HuH-7.5 (cell line): ENCODE measurements at places on chromosomes 5 and 9.

- no peak for DNase-seq
Observed at GRCh38 chr5:14082973-14083372, 60.2 kb upstream of the TRIO start.

DNA sequence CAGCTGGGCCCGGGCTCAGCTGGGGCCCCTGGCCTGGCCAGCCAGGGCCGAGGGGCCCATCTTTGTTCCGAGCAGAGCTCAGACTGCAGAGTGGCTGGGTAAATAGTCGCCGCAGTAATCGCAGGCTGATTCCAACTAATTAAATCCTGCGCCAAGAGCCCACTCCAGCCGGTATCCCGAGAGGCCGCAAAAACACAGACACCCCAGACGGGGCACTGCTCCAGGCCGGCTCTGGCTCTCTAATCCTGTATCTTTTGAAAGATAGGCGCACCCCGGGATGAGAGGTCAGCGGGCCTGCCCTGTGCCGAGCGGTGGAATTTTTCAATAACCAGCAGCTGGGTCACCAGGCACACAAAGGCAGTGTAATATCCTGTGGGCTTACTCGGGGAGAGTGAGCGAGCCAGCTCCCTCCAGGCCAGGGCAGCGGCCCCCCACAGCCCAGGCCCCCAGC lies 57.7 kb downstream of the LMX1B start:
- no peak for DNase-seq

- DNase-seq = no peak
Observed at GRCh38 chr5:172543484-172544298, 89.4 kb upstream of the SH3PXD2B start.

DNA sequence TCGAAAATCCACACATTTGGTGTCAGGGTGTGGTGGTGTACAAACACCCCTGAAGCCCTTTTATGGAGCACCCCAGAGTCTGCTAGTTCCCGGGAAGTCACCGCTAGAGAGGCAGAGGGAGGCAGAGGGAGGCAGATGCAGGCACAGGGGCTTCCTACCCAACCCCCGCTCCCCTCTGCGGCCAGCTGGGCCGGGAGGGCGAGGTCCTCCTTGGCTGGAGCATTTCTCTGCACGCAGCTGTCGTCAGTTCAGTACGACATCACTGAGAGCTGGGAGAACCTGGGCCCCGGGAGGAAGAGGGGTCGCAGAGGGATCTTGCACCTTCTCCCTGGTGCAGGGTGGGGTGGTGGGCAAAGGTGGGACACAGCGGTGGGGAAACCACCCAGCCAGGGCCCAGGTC lies 15.8 kb upstream of the UBAC1 start:
- DNase-seq = no peak

DNA sequence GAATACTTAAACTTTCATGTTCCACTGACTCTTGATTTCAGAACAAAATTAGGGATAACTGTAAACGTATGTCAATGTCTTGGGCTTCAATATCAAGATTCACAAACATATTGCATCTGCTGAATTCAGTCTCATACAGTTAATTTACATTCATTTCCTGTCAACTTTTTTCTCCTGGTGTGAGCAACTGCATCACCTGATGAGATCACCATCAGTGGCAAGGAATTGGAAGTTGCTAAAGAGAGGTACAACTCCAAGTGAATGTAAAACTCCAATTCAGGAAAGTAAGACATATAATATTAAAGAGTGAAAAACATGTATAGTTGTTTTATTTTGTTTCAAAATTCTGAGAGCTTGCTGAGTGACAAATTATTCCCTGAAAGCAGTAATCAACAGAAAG lies 1336.2 kb upstream of the C9orf72 start:
- DNase-seq = no peak

- no peak for DNase-seq
Observed at GRCh38 chr5:124872615-124873014, 126.2 kb upstream of the ZNF608 start.

DNA sequence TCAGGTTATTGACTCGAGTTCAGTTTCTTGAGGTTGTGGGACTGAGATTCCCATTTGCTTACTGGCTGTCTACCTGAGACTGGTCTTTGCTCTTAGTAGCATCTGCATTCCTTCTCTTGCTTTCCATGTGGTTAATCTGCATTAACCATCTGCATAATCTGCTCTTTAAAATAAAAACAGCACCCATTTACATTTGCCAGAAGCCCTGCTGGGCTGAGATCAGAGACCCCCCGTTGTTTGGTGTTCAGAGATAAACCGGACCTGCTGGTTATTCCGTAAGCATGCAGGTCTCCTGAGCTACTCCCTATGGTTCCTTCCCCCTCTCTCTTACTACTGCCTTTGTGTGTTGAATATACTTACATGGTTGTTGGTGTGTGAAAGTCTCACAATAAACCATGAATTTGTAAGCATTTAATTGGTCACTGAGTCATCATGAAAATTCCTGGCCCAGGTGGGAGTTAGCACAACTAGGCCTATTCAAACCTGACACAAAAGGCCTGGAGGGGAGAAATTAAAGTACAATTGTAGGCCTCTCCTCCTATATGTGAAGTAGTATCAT lies 396.7 kb downstream of the MRPS30 start:
- no peak for DNase-seq

DNA sequence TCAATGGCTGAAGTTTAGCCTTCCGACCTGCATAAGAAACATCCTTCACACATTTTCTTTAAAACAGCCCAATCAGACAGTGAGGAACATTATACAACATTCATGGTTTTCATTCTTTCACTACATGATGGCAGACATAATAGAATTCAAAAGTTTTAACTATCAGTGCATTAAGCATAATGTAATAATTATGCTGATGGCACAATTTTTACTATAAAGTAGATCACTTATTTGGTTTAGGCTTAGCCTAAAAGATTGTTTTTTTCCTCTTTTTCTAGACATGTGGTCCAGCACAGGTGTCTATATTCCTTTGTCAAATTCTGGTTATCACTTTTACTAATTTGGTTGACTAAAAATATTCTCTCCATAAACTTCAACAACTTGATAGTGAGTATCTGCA lies 46.5 kb downstream of the EFNA5 start:
- DNase-seq = no peak

DNA sequence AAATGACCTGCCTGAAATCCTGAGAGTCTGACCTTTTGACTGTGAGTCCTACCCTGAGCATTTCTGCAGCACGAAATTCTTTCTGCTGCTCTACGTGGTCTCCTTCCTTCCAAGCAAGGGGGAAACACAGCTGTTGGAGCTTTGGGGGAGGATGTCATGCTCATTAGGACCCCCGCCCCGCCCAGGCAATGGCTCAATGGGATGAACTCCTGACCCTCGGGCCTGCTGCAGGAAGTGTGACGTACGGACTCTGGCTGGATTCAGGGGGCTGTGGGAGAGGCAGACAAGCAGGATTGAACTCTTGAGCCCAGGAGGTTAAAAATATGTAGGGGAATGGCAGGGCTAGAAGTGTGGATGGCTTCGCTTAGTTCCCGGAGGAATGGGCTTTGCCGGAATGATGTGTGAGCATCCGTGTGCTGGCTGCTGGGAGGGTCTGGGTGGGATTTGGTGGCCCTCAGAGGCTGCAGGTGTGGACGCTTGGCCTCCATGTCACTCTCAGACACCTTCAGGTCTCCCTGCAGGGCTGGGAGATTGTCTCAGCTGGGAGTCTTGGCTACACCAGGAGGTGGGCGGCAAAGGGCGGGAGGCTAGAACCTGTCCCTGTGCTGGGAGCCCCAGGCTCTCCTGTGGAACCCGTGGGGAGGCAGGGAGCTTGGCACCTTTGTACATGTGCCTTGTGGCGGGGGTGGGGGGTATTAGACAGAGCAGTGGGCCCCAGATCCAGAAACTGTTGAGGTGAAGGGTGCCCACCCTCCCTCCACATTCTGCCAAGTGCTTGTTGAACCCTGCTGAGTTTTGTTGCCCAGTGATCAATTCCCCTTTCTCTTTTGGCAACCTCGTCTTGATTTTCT lies 26.3 kb downstream of the STC2 start:
- no peak for DNase-seq

GRCh38 chr9:85142496-85142911 lies 473.0 kb downstream of the NTRK2 start:
- DNase-seq = no peak

DNA sequence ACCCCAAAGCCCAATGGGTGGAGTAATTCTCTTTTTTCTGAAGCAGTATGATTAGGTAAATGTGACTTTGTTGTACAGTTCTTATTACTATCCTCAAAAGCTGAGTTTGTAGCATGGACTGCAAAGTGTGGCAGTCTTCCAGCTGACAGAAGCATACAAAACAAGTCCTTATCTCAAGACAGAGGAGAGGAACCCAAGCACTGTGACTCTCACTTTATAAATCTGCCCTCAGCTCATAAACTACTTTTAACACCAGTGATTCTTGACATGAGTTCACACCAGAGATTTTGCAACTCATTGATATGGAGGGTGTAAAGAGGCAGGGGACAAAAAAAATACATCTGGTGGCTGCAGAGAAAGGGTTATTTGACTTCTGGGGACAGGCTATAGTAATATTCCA lies 251.6 kb downstream of the NTRK2 start:
- DNase-seq = no peak

GRCh38 chr5:143992496-143992895 lies 178.0 kb downstream of the YIPF5 start:
- no peak for DNase-seq

- DNase-seq = no peak
Observed at GRCh38 chr5:125446986-125447385, 700.5 kb upstream of the ZNF608 start.

GRCh38 chr9:37531699-37532098 lies 44.5 kb downstream of the FBXO10 start:
- no peak for DNase-seq

GRCh38 chr9:35060548-35061207 lies 11.7 kb downstream of the VCP start:
- no peak for DNase-seq

GRCh38 chr9:125839317-125839716 lies 92.1 kb downstream of the PBX3 start:
- no peak for DNase-seq

DNA sequence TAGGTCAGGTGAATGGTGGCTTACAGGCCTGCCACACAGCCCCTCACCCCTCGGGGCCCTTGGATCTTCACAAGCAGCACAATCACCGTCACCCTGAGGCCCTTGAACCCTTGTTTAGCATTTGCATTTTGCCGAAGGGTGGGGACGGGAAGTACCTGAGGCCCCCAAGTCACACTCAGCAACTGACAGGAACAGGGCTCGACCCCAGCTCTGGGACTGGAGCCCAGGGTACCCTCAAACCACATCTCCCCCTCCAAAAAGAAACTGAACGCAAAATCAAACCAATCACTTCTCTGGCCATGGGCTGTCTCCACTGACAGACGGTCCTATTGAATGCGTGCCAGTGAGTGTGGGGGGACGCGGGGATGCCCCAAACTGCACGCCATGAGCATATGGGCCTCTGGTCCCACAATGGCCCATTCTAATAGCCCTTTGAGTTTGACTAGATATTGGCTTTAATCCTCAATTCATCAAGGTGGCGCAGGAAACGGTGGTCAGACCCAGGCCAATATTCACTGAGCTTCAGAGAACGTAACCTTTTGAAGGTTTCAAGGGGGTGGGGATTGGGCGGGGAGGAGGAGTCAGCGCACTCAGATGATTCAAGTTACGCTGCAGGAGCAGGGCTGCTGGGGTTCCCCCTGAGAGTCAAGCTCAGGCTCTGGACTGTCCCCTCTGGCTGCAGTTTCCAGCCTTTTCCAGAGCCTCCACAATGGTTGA lies 176.0 kb downstream of the DAB2IP start:
- no peak for DNase-seq

- no peak for DNase-seq
Observed at GRCh38 chr5:179588166-179588565, 35.3 kb downstream of the HNRNPH1 start.

GRCh38 chr5:574906-575305 lies 37.2 kb upstream of the CEP72 start:
- DNase-seq = no peak

GRCh38 chr5:26572480-26572879 lies 465.9 kb downstream of the CDH9 start:
- DNase-seq = no peak

GRCh38 chr9:93612796-93613154 lies 36.4 kb downstream of the PHF2 start:
- no peak for DNase-seq

DNA sequence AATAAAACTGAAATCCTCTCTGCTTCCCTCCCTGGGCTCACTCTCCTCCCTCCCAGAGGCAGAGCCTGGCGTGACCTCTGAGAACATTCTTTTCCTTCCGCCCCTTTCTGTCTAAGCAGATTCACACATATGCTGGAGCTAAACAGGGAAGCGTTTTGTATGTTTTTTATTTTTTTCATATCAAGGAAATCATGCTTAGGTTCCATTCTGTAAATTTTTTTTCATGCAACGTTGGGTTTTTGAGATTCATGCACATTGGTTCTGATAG lies 20.2 kb upstream of the BARHL1 start:
- DNase-seq = no peak

- no peak for DNase-seq
Observed at GRCh38 chr5:25009063-25009462, 364.3 kb upstream of the CDH10 start.

- DNase-seq = no peak
Observed at GRCh38 chr5:96928931-96929708, 6.8 kb upstream of the LNPEP start.

DNA sequence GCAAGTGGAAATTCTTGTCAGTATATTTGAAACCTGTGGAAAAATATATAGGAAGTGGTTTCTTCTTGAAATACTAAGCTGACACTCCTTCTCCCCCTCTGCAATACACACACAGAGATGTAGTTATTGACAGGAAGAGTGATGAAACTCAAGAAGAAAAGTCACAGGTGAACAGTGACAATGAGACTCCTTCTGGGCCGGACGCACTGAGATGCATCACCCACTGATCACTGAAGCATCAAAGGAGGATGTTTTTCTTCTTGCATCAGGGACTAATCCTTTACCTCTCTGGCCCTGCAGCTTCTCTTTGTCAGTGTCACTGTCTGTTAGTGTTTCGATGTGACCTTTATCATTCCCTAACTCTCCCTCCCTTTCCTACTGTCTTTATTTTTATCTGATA lies 1864.2 kb upstream of the C9orf72 start:
- DNase-seq = no peak

- DNase-seq = no peak
Observed at GRCh38 chr5:80231243-80231642, 24.6 kb downstream of the SERINC5 start.
